Caudate nucleus (tissue), 63 donors: ENCODE measurements at places on chromosomes 4 and X.

- no peak for DNase-seq
Measured at GRCh38 chr4:7902101-7902553, 37.5 kb downstream of the AFAP1 start.

DNA sequence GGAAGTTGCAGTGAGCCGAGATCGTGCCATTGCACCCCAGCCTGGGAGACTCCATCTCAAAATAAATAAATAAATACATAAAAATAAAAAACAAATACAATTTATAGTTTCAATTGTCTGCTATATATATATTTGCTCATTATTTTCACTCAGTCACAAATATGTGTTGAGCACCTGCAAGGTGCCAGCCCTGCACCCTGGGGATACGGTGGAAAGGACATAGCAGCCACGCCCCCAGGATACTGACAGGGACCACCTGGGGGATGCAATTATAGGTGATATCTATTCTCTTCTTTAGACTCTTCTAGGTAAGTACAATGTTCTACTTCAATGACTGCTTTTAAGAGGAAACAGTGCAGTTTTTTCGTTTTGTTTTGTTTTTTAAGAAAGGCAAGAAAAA lies 85.0 kb downstream of the JAKMIP1 start:
- no peak for DNase-seq

DNA sequence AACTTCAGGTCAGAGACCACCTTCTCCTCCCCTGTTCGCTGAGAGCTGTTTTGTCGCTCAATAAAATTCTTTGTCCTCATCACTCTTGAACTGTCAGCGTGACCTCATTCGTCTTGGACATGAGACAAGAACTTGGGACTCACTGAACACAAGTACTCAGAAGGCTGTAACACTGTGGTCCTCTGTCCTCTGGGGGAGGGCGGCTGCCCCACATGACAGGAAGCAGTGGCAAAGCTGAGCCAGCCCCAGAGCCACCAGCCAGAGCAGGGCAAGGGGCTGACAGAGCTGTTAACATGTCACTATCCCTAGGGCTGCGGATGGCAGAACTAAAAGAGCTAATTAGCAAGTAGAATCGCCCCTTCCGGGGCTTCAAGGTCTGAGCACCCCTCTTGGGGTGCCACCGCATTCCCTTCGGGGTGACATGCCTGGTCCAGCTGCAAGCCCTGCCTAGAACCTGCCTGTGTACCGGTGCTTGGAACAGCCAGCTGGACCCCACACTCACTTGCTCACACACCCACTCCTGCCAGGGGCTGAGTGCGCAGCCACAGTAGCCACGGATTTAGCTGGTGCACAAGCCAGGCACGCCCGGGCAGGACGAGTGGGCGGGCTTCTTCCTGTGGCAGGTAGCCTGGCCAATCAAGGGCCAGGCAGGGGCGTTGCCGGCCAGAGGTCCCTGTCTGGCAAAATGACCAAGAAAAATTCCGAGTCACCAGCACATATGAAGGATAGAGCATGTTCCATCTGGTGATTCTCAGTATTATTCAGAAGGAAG lies 648.6 kb upstream of the AGA start:
- no peak for DNase-seq

- no peak for DNase-seq
Measured at GRCh38 chr4:183249854-183250253, 70.2 kb downstream of the CLDN22 start.

- DNase-seq: no peak
Measured at GRCh38 chrX:108199691-108200090, 108.1 kb downstream of the ATG4A start.

DNA sequence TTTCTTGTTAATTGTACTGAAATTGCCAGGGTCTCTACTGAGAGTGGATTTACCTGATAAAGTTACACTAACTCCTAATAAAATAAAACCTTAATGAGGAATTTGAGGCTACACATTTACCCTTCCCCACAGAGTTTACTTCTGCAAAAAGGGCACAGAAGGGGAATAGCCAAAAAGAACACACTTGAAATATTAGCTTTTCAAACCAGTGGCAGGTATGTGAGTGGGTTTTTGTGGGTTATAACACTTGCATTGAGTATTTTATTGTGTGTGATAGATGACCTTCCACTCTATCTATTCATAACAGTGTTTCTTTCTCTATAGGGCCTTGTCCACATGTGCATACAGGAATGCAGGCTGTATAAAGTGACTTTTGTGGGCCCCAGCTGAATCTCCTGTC lies 5.0 kb upstream of the GPR174 start:
- no peak for DNase-seq

GRCh38 chr4:181982856-181983255 lies 260.3 kb upstream of the TENM3 start:
- DNase-seq: no peak

DNA sequence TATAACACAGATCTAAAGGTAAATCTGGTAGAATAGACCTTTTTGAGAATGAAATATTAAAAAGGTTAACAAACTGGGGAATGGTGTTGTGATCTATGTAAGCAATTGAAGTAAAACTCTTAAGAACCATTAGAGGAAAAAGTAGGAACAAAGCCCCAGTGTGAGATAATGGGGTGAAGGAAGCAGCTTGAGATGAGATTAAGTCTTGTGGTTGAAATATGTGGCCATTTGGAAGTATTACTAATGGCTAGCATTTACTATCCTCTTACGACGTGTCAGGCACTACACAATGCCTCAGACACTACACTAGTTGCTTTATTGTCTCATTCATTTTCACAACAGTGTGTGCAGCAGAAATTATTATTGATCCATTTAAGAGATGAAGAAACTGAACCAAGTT lies 25.9 kb upstream of the NDNF start:
- DNase-seq: no peak

DNA sequence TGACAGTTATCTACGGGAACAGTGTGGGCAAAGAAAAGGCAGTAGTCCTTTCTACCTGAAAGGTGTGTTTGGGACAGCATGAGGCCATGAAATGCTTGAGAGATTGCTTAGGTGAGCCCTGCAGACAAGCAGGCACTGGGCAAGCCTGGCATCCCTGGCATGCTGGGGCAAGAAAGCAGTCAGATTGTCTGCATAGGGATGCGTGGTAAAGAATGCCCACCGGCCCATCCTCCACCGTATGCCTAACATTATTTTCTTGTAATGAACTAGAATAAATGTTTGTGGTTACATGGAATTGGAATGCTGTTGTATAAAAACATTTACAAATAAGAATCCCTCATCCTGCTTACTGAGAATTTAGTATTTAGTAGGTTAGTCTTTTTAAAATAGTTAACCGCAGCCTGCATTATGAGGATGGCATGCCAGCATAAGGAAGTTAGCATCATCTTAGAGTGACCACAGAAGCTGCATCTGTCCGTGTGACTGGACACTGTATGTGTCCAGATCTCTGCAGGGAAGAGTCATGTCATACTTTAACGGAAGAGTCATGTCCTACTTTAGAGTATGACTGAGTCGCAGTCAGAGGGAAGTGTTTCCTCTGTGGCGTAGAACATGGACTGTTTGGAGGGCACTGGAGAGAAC lies 18.9 kb downstream of the ZBTB49 start:
- DNase-seq: no peak

- no peak for DNase-seq
Measured at GRCh38 chr4:15658136-15658770, 3.1 kb upstream of the FBXL5 start.

DNA sequence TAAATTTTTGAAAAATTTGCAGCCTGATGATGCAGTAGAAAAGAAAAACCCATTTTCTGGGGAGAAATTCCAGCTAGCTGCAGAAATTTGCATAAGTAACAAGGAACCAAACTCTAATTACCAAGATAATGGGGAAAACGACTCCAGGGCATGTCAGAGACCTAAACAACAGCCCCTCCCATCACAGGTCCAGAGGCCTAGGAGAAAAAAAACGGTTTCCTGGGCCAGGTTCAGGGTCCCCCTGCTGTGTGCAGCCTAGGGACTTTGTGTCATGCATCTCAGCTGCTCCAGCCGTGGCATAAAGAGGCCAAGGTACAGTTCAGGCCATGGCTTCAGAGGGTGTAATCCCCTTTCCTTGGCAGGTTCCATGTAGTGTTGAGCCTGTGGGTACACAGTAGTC lies 733.7 kb upstream of the CT83 start:
- DNase-seq: no peak

- no peak for DNase-seq
Measured at GRCh38 chr4:87491436-87491835, 37.7 kb downstream of the SPARCL1 start.

DNA sequence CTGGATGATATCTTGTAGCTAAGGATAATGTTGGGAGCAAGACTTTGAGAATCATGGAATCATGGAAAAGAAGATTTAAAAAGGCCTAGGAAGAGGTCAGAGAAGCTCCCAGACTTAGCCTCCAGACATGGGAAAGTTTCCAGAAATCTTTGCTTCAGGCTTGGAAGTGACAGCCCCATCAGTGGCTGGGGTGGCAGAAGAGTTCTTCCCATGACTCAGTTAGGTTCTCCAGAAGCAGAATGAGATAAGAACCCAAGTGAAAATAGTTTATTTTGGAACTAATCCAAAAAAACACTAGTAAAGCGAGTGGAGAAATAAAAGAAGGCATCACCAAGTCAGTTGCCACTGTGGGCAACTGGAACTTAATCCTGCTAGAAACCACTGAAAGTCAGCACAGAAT lies 506.9 kb downstream of the MID1IP1 start:
- no peak for DNase-seq

- no peak for DNase-seq
Measured at GRCh38 chr4:8761167-8761823, 110.3 kb downstream of the HMX1 start.

DNA sequence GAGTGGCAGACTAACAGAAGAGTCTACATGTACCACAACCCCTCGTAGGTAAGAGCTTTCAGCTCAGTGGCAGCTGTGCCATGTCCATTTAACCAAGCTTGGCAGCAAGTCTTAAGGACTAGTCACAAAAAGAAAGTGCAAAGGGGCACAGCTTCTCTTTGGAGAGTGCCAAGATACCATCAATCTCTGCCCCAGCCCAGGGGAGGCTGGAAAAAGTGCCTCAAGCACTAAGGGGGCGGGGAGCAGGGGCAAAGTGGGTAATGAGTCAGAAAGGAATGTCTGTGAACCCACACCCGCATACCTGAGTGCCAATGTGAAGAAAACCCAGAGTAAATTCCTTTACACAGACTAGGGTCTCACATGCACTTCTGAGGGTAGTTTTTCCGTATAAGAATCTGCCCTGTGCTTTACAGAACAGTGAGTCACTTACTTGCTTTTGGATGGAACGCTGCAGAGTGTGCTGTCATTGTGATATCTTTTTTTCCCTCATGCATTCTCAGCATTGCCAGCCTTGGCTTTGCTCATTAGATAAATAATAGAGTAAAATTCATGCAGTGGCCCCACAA lies 219.8 kb downstream of the ZNF674 start:
- DNase-seq: no peak

DNA sequence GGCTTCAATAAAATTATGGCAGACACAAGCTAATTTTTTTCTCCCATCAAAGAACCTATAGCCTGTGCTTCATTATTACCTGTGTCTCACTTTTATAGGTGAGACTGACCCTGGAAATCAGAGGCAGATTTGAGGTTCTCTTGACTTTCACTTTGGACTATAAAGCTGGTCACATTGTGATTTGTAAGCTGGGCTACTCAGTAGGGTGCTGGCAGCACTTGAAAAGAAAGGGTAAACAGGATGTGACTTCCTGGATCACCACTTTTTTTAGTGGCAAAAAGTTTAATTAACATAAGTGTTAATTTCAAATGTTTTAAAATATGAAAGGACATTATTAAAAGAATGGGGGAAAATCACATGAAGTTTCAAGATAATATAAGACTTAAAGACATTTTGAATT lies 50.6 kb upstream of the GATB start:
- no peak for DNase-seq

DNA sequence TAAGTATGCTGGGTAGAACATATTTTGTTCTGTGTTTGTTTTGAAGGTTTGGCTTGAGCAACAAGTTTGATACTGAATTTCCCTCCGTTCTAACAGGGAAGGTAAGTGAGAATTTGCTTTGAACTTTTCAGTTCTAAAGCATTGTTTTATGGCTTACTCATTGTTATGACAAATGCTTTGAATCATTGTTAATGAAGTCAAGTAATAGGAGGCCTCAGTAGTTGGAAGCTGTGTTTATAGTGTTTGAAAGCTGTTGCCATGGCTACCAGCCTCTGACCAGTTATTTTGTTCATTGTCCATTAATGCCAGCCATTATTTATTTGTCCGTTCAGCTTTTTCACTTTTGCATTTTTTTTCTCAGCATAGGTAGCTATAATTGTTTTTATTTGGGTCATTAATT lies 14.4 kb downstream of the CHIC1 start:
- DNase-seq: no peak

GRCh38 chr4:27515140-27515539 lies 654.5 kb downstream of the STIM2 start:
- no peak for DNase-seq

- no peak for DNase-seq
Measured at GRCh38 chr4:73520821-73521220, 39.3 kb downstream of the AFM start.

DNA sequence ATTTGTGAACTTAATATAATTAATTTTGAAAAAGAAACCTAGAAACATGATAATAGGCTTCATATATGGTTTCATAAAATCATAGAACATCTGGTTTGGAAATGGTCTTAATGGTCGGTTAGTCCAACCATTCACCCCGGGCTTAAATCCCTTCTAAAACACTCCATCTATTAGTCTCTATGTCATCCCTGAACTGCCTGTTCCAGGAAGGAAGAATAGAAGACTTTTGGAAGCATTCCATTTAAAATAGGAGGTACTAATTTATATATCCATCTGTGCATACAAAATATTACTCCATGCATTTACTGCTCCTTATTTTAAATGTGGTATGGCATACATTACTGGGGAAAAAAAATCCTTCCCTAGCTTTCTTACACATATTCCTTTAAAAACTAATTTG lies 262.2 kb upstream of the DDX53 start:
- no peak for DNase-seq

DNA sequence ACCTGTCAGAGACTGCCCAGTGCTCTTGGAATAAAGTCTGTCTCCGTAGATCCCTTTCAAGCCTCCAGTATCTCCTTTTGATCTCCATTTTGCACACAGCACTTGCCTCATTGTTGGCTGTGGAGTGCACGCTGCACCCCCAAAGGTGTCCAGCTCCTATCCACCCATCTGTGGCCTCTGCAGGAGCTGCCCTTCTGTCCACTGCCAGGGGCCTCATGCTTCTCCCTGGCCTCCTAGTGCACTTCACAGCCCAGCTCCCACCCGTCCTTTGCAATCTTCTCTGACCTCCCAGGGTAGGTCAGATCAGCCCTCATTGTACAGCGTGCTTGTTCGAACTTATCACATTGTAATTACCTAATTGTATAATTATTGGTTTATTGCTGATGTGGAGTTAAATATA lies 18.9 kb downstream of the KIT start:
- DNase-seq: no peak

GRCh38 chrX:133005042-133005441 lies 46.6 kb upstream of the HS6ST2 start:
- no peak for DNase-seq

GRCh38 chr4:7135389-7135746 lies 57.0 kb upstream of the SORCS2 start:
- no peak for DNase-seq

GRCh38 chr4:127140306-127140705 lies 492.5 kb upstream of the INTU start:
- no peak for DNase-seq

GRCh38 chr4:165512424-165512823 lies 133.6 kb downstream of the CPE start:
- DNase-seq: no peak
